B cell (primary cell): ENCODE measurements at places on chromosomes 2 and 18.

DNA sequence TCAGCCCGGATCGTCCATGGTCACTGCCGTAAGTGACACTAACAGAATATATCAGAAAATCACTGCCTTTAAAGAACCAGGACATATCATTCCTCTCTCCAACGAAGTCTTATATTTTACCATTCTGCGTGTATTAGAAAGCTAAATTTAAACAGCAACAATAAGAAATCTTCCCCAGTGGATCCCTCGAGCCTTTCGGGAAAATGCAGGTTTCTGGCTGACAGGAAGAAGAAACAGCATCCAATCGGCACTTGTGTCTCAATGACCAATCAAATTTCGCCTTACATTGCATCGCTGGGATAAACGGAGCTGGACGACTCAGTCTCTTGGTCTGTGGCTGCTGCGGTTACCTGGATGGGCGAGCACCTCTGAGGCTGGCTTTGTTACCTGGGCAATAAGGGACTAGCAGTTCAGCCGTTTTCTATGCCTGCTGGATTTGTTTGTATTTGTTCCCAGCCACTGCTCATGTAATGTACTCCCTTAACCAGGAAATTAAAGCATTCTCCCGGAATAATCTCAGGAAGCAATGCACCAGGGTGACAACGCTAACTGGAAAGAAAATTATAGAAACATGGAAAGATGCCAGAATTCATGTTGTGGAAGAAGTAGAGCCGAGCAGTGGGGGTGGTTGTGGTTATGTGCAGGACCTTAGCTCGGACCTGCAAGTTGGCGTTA lies at the start of gene DUSP19:
DUSP19 (plus strand) TSS at position 284 of the 675 bp plus-strand sequence; CDS start at position 471, 187 bp downstream.
- peak; percentile 87 for DNase-seq

GRCh38 chr2:198337368-198337767 lies 533.0 kb downstream of the PLCL1 start:
- no peak for DNase-seq

DNA sequence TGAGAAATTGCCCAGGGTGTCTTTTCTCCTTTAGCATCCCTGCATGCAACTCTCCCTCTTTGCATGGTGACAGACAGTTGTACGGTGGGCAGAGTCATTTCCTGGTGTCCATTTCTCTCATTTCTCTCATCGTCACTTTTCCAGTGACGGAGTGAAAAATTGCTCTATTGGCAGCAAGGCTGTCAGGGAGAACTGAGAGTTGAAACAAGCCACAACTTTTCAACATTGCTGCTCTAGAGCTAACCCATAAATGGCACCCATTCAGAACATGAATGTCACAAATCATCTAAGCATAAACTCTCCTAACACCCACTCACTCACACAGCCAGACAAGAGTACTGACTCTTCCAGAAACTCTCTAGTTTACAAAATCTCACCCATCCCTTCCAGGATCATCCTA lies 55.7 kb downstream of the ZC3H8 start:
- no peak for DNase-seq

DNA sequence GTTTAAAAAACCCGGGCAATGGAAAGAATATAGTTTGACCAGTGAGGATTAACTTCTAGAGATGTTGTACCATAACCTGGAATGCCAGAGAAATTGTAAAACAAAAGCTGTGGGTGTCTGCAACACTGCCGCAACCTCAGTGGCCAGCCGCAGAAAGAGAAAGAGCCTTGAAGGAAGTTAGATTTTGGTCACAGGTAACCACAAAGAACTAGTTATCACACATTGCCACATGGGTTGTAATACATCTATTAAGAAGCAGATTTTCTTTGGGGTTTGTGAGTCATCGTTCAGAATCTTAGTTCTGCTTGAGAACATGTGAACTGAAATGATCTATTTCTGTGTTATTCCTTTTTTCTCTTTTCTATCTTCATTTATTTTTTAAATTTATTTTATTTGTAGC lies 222.9 kb upstream of the AGAP1 start:
- DNase-seq: no peak

- no peak for DNase-seq
Measured at GRCh38 chr18:2538236-2538635, 33.1 kb downstream of the METTL4 start.

DNA sequence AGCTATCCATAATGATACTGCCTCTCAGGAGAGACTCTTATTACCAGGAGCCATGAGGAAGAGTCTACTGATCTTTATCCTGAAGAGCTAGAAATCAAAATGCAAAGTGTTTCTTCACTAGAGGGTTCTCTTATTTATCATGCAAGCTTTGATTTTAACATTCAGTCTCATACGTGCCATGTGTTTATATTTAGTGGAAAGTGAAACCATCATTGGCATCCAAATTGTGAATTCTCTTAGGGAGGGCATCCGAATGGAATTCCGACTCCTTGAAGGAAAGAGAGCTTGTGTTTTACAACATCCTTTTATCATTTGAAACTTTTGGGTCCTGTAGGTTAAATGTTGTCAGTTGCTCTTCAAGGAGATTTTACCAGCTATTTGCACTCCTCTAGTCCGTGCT lies 170.4 kb upstream of the SESTD1 start:
- DNase-seq: no peak

DNA sequence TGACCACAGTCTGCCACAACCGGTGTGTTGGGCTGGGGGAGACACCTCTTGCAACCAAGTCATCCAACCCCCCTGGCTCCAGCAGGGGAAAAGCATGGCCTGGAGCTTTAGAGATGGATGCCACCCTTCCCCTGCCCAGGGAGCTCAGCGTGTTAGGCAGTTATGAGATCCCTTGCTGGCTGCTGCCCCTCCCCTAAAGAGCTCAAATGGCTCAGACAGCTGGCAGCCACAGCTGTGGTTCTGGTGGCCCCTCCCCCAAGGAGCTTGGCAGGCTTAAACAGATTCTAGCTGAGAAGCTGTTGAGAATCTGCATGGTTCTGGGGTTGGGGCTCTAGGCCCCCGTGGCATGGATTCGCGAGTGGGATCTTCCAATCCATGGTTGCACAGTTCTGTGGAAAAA lies 64.7 kb downstream of the TEX51 start:
- no peak for DNase-seq

- no peak for DNase-seq
Measured at GRCh38 chr18:8658858-8659485, 46.4 kb upstream of the MTCL1 start.

DNA sequence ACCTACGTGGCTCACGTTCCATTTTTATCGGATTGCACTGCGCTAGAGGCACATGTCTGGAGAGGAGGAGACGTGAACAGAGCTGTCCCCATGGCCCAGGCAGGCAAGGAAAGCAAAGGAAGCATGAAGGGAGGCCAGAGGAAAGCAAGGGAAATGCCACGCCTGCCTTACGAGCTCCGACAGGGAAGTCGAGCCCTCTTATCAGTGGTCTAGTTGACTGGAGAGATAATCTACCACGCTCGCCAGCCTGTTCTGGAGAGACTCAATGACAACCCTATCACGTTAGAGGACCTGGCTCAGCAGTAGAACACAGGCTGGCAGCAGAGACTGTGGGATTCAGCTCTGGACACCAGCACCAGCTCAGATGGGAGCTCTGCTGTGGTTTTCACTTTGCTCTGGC lies 202.6 kb upstream of the ID2 start:
- DNase-seq: no peak

GRCh38 chr18:77057006-77057395 lies 75.6 kb downstream of the MBP start:
- DNase-seq: no peak

DNA sequence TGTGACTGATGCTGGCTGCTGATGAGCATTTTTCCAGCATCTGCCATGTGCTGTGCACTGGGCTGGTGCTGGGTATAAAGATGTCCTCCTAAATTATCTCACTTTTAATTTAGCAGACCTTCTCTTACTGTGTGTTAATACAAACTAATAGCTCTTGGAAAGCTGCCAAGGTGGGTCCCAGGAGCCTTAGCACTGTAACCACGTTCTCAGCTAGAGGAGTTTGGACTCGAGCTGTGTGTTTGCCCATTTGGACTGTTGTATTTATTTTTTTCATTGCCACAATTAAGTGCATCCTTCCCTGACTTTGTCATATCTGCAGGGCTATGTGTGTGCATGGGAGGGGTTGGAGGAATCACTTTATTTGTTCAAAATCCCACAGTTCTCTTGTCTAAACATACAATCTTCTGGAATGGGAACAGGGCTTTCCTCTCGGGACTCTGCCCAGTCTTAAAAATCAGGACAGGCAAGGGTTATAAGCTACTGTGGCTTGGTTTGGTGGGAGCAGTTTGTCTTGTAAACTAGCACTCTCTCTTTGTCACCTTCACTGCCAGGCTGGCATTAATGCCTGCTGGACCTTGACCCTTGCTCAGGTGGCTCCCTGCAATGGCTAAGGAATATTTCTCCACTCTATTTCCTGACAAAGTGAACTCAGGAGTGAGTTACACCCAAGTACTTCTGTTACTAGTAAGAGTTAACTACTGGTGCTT lies 129.7 kb upstream of the MGAT5 start:
- DNase-seq: no peak

DNA sequence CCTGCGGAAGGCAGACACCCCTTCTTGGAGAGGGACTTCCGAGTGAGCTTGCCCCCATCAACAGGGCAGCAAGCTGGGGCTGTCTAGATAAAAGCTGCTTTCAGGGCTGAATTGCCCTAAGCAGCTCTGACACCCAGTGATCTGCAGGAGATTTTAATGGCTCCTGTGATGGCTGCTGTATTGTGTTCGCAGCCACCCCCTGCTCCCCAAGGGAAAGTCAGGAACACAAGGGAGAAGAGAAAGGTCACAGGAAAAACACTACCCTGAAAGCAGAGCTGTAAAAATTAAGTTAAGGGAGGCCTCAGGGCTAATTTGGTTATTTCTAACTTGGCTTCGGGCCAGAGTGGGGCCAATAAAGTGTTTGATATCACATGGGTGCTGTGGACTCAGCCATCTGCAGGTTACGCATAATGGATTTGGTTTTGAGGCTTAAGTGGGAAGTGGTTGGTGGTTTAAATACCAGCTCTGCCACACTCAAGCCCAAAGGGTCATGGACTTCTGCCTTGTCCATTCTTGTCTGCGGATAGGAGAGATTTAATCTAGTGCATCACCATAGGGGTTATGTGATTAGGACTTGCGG lies 147.6 kb downstream of the CLIP4 start:
- DNase-seq: no peak

GRCh38 chr2:68765739-68766375 lies 31.2 kb downstream of the ARHGAP25 start:
- no peak for DNase-seq

DNA sequence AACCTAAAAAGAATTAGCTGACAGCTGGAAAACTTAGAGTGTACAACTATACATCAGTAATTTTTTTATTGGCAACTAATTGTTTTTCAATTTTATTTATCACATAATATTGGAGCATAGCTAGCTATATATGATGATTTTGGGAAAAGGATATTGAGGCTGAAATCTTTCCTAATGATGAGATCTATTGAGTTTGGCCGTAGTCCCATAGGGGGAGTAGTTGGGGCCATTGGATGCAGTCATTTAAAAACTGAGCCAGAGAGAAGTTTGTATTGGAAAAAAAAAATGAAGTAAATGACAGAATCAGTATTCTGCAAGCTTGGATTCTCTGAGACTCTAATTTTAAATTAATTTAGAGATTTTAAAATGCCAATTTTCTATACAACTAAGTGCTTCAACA lies 179.8 kb downstream of the LTBP1 start:
- no peak for DNase-seq

- no peak for DNase-seq
Measured at GRCh38 chr2:52456561-52457377, 1310.8 kb upstream of the CHAC2 start.

- no peak for DNase-seq
Measured at GRCh38 chr18:45940724-45941123, 26.4 kb downstream of the EPG5 start.

DNA sequence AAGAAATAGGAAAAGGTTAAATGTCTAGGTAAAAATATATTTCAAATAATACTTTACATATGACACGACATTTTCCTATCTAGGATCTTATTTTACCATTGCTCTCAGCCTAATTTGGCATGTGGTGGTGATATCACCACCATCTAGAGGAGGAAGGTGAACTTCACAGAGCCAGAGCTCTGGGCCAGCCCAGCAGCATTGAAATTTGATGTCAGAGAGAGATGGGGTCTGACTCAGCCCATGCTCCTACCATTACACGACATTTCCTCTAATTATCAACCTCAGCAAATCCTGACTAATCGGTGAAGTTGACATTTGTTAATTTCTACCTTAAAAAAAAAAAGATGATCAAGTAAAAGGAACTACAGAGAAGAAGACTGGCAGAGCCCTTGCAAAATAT lies 42.3 kb downstream of the LRRTM4 start:
- DNase-seq: no peak

- peak; percentile 35 for DNase-seq
Measured at GRCh38 chr2:68388772-68389171, 23.7 kb downstream of the PLEK start.

GRCh38 chr2:42926434-42927333 lies 134.3 kb upstream of the HAAO start:
- DNase-seq: no peak

GRCh38 chr2:42651057-42651456 lies 82.6 kb downstream of the MTA3 start:
- no peak for DNase-seq

DNA sequence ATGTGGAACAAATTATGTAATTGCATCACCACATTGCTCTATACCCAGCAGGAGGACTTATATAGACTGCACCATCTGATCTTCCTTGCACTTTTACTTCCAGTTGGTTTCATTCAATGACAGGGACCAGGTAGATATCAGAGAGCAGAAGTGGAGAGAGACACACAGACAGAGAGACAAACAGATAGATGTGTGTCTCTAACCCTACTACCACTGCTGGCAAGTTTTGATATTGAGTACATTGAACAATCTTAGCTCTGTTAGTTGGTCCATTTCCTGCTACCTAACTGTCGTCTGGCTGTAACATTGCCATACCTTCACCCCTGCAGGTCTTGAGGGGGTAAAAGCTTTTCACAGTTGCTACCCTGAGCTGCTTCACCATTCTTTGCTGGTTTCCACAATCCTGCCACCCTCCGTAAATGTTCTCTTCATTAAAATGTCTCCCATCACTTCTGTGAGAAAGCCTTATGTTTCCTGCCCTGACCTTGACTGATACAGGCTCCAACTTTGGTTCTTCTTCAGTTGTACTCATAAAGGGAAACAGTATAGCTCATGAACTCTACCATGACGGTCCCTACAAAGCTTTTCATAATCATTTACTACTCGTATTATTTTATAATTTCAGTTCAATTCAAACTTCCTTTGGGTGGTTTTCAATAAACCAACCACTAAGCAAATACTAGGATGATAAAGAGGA lies 62.3 kb upstream of the ITGA4 start:
- no peak for DNase-seq

GRCh38 chr18:48361801-48362200 lies 47.4 kb downstream of the ZBTB7C start:
- DNase-seq: no peak

GRCh38 chr18:29501952-29502351 lies 1325.0 kb upstream of the CDH2 start:
- no peak for DNase-seq

DNA sequence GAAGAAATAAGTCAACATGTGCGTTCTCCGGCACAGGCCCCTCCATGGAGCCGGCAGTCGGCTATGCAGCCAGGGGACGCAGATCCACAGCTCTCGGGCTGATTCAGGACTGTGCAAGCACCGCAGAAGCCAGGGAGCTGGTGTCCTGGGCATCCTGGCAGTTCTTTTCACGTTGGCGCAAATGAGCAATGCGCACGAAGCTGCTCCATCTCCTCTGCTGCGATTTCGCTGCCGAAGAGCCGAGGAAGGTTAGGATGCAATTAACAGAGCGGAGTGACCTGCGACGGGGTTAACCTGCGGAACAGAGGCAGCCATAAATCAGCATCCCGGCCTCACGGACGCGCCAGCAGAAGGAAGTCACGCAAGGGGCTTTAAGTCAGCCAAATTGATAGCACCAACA lies 107.1 kb upstream of the POU3F3 start:
- DNase-seq: no peak
